AG08396 (cell line): ENCODE measurements at places on chromosomes 6 and 20.

- no peak for DNase-seq
These were observed at the start of gene SLC52A3 for GRCh38 chr20:768426-768978. Gene SLC52A3 (minus strand): TSS chr20:768500. CDS start chr20:765774, 2,726 bp downstream.

DNA sequence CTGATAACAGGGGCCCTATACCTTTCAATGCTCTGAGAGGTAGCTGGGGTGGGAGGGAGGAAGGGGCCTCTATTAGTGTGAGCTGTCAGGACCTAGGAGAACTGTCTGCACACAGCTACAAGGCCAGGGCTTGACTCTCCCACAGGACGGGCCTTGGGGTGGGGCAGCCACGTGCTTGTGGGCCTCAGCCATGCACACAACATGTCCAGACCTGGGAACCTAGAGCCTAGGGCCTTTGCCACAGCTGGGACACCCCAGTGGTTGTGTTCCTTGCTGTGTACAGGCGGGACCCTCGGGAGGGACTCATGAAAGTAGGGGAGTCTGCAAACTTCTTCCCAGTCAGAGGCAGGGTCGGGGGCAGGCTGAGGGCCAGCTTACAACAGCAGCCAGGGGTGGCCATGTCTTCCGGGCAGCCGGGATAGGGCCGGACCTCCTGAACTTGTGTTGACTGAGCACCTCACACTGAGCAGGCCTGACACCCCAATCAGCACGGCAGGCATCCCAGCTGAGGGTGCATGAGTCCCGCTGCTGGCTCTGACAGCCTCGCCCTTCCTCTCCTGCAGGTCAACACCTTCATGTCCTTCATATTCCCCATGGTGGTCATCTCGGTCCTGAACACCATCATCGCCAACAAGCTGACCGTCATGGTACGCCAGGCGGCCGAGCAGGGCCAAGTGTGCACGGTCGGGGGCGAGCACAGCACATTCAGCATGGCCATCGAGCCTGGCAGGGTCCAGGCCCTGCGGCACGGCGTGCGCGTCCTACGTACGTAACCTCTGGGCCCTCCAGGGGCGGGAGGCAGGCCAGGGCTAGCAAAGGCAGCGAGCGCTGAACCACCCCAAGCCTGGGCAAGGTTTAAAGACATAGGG lies 41.9 kb upstream of the MRGBP start:
- DNase-seq, result no peak

- no peak for DNase-seq
These were observed 31.9 kb upstream of the JARID2 start for GRCh38 chr6:15213838-15214400.

DNA sequence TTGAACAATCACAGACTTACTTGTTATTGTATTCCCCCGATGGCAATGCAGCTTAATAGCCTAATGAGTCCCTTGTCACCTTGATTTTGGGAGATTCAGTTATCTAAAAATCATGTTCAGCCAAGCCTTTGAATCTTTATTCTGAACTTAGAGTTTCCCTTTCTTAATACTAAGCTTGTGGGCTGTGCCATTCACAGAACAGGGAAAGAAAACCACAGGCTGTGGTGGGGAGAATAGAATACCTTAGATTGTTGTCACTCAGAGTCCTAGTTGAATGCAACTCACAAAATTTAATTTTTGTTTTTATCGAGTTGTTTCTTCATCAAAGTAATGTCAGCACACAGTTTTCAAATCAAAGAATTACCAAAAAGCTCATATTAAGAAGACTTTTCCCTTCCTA lies 37.4 kb downstream of the RFPL4B start:
- DNase-seq, result no peak

DNA sequence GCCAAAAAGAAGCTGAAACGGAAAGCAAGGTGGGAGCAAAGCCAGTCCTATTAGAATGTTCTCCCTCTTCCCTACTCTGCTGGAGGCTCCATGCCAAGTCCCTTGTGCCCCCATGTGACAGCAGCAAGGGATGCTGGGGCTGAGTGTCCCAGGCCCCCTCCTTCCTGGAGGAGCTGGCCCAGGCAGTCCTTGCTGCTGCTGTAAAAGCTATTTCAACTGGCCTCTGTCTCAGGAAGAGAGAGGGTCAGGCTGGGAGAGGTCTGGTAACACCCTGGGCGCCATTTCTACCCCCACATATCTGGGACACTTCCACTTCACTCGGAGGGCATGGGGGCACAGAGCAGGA lies 25.0 kb downstream of the TTBK1 start:
- DNase-seq, result no peak

DNA sequence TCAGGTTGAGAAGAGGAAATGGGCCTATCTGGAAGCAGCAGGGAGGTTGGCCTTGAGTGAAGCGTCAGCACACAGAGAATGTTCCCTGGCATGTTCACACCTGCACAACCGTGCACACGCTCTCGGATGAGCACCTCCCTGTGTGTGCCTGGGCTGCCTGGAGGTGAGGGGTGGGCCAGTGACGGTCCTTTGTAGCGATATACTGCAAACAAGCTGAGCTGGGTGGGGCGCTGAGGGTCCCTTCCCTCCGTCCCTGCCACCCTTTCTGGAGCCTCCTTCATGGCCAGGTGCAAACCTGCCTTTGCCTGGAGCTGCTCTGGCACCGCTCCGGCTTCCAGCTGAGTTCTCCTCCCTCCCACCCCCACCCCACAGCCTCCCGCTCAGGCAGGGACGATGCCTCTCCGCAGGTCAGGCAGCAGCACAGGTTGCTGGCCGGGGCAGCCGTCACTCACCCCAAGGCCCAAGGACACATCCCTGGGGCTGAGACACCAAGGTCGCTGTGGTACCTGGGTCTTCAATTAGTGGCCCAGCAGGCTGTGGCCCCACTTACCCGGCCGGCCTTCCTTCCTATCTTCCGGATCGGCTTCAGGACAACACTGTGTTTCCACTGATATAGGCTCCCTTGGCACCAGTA lies 111.6 kb downstream of the ERMARD start:
- DNase-seq, result no peak

DNA sequence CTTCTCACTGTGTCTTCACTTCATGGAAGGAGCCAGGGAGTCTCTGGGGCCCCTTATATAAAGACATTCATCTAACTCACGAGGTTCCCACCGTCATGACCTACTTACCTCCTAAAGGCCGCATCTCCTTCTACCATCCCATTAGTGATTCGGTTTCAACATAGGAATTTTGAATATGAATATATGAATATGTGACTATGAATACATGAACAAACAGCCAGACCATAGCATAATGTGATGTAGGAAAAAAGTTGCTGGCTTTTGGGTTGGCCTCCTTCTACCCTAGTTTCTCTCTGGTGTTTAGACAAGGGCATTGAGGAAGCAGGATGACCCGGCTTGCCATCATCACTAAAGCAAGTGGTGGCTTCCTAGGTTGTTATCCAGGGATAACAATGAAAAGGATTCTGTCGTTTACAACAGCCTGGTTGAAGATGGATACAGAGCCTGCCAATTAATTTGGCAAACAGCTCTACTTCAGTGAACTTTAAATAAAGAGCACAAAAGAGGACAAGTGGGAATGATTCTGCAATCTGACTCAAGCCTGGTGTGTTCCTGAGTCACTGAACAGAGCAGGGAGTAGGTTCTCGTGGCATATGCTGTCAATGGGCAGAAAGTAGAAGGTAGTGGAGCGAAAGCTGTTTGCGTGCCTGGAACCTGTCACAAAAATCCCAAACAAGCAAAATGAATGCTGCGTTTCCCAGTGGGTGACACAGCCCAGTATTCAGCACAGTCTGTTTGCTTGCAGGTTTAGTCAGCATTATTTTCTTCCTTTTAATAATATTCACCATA lies 44.0 kb upstream of the DOK5 start:
- no peak for DNase-seq

- DNase-seq, result no peak
These were observed 45.5 kb downstream of the ADNP start for GRCh38 chr20:50885781-50886180.

- no peak for DNase-seq
These were observed 19.3 kb upstream of the EFCAB8 start for GRCh38 chr20:32839227-32839981.

GRCh38 chr6:132354517-132355167 lies 46.6 kb downstream of the MOXD1 start:
- DNase-seq, result no peak

GRCh38 chr6:4971851-4972250 lies 32.0 kb downstream of the RPP40 start:
- DNase-seq, result no peak

DNA sequence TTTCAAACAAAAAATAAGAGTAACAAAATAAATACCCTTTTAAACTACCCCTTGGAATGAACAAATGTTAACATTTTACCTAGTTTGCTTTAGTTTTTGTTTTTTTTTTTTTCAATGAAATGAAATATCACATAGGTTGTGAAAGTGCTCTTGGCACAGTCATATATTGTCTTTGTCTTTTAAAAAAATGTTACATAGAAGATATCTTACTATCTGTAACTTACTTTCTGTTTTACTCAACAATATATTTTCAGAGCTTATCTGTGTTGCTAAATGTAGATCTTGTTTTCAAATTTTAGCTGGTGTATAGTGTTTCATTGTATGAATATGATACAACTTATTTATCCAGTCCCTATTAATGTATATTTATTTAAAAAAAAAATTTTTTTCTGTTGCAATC lies 8.6 kb downstream of the CEP57L1 start:
- DNase-seq, result no peak

GRCh38 chr20:63124782-63125580 lies 91.0 kb downstream of the YTHDF1 start:
- no peak for DNase-seq

DNA sequence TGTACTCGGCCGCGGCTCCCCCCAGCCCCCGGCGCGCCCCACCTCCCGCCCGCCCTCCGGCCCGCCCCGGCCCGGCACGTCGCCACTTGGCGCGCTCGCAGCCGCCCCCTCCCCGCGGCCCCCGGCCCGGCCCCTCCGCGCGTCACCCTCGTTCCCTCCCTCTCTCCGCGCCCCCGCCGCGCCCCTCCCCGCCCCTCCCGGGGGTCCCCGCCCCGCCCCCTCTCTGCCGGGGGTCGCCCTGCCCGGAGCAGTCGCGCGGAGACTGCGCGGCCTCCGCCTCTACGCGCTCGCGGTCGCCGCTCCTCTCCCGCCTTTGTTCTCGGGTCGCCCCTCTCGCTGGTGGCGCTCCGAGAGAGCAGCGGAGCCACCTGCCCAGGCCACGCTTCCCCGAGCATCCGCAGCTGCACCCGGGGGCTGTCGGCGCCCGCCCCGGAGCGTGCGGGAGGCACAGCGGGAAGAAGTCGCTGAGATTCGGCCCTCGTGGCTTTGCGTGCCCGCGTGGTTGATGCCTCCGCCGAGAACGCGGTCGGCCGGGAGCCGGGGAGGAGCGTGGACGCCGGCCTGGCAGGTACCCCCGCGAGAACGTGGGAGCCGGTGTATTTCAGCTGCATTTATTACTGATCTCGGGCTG lies at the start of gene PHF10:
Gene PHF10 (minus strand): TSS at position 7 of the 631 bp plus-strand sequence. CDS start 569 bp downstream, outside the sequence.
- peak; percentile 72 for DNase-seq

DNA sequence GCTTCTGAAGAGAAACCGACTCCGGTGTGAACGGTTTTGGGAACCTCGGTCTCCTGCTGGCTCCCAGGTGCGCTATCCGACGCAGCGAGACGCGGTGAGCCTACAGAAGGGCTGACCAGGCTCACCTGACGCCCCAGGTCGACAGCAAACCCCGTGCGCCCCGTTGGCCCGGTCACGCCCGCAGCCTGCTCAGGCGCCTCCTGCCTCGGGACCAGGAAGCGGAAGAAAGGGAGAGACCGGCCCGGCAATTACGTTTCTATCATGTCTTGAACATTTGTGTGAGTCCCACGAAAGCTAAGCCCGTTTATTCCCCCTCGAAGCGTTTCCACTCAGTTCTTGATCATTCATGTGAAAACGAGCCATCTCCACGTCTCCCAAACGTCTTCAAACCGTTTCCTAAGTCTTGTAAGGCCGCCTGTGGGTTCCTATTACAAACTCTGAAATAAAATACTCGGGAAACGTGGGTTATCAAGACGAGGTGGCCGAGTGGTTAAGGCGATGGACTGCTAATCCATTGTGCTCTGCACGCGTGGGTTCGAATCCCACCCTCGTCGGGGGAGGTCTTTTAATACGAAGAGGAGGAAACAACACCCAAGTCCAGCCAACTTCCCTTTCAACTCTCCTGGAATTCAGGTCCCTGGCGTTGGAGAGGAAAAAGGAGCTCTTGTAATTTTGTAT lies 150.5 kb upstream of the PRSS16 start:
- peak; percentile 56 for DNase-seq

DNA sequence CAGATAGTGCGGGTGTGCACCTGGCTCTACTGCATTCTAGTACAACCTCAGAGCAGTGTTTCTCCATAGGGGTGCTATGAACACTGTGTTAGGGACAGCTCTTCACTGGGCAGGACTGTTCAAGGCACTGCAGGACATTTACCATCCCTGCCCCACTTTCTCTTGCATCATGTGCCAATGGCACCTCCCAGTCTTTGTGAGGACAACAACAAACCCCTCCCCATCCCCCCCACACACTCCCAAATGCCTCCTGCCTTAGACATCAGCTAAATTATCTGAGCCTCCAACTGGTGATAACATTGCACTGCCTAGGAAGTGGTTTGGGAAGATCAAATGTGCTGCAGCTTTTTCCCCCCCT lies 98.9 kb downstream of the FYN start:
- DNase-seq, result no peak

GRCh38 chr6:64037427-64037826 lies 401.8 kb downstream of the PHF3 start:
- DNase-seq, result no peak

DNA sequence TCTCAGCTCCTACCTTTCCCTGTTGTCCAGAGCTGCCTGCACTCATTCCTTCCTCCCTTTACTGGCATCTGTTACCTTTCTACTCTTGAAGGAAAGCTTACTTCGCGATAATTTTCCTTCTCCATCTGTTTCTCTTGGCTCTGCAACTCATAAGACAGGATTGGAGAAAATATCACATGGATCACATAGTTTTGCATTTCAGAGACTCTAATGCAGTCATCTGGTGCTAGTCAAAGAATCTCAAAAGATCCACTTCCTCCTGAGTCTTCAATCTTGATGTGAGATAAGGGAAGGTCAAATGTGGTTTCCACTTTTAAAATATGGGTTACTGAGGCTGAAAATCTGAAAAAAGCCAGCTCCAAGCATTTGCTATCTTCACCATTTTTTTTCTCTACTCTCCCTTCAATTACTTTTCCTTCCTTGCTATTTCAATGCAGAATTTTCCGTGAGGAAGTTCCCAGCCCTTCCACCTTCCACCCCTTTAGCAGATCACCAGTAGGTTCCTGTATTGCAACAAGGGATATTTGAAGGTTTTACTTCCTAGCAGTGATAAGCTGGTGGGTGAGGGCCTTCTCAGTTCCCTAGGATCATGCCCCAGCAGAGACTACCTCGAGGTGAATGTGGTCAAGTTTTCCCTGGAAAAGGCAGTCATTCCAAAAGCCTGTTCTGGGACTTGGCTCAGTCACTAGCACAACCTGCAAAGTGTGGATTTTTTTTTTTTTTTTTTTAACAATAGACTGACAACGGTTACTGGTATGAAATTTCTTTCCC lies 62.8 kb upstream of the LRRC1 start:
- no peak for DNase-seq

GRCh38 chr6:48101290-48101689 lies 9.7 kb downstream of the PTCHD4 start:
- DNase-seq, result no peak
